ENCODE measurements at places on chromosomes 1 and 21.

DNA sequence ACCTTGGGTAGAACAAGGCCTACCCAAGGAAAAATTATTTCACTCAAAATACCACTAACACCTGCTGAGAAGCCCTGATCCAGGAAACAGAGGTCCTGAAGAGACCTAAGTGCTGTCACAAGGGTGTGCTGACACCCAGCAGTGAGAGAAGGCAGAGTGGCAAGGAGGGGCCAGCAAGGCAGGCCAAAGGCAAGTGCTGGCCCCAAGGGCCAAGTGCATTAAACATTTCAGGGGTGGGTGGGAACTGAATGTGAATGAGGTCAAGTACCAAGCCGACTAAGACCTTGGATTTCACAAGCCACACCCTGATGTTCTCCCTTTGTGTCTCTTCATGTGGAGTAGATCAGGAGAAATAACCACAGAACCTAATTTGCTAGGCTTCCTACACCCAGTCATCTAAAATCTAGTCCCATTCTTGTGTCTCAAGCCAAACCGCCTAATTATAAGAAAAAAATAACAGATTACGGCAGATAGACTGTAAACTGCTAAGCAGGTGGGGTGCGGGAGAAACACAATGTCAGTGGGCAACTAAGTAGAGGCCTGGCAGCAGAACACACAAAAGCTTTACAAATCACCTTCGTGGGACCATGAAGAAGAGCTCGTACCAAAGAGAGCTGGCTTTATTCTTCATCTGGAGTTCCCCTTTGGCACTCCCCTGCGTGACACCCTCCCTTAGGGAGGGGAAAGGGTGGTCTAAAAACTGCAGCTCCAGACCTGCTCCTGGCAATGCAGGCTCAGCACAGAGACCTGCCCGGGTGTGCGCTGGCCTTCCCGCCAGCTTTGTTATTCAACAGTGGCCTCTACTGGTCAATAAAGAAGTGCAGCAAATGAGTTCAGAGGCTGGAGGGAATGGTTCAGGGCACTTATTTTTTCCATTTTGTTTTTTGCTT, 8.7 kb downstream of the UBE2G2 start:
- DNase-seq, result peak; percentile 50

DNA sequence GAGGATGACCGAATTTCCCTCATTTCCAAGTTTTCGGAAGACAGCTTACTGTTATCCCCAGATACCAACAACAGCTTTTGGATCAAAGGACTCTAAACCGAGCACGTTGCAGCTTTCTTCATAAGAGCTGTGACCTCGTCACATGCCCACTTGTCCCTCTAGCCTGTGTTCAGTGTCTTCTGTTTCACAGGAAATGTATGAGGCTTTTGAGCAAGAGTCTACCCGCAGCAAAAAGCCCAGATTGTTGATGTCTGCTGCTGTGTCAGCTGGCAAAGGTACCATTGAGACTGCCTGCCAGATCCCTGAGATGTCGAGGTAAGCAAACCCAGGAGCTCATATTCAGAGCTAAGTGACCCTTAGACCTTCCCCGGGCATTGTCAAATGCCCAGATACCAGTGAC, 24.1 kb downstream of the CHI3L2 start:
- no peak for DNase-seq

- peak; percentile 52 for DNase-seq
Measured at GRCh38 chr1:19398309-19398760, 86.2 kb downstream of the SLC66A1 start.

DNA sequence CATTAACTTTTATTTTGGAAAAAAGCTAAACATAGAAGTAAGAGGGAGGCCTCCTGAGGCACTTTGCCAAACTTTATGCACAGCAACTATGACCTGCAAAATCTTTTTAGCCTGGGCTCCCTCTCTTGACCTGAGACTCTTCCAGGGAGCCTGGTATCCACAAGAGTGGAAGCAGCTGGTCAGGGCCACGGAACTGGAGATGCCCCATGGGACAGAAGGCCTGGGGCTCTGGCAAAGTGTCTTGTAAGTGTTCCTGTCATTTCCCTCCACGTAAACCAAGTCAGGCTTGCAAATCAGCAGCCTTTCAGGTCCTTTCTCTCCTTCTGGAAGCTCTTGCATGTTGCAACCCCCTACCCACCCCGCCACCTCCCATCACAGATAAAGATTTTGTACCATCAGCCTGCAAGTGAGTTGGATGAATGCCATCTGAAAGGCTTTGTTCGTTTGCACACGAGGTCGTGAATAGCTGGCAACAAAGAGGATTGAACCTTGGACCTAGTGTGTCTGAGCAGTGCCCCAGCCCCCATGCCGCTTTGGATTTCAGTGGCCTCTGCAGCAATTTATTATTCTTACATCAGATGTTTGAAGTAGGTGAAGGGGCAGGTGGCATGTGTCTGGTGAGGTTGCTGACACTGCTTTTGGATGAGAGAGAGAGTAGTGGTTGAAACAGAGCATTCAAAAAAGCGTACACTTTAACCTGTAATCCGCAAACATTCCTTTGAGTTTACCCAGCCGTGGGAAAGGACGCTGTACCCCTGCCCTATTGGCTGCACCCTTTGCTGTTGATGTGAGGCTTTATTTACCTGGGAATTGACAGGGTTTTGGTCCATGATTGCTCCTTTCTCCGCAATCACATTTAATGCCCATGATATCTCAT, 91.6 kb downstream of the GALNT2 start:
- no peak for DNase-seq

- DNase-seq, result no peak
Measured at GRCh38 chr1:227416156-227416830, 98.0 kb upstream of the CDC42BPA start.

- DNase-seq, result peak; percentile 29
Measured at GRCh38 chr21:42056996-42057689, 14.0 kb upstream of the UMODL1 start.

All from HT1080 (cell line).